ENCODE measurements at places on chromosomes 2 and 18.

- DNase-seq: no peak
These were observed 32.2 kb upstream of the SPRED2 start for GRCh38 chr2:65464604-65465003.

DNA sequence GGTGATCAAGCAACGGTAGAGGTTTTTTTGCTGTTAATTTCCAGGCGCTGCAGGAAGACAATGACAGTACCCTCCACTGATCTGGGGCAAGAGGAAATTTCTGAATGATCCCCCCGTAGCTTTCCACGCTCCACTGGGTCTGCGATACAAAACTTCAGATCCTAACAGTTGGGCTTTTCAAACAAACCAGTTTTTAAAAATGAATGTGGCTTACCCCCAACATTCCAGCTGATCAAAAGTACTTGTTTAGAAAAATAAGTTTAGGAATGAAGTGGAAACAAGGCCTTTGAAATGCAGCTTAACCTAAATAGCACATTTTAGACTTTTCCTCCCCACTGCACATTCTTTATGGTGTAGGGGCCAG, 5.7 kb downstream of the ZFP36L2 start:
- no peak for DNase-seq

GRCh38 chr2:19864381-19864780, 37.4 kb downstream of the TTC32 start:
- DNase-seq: no peak

GRCh38 chr2:222341331-222341730, 42.5 kb upstream of the PAX3 start:
- no peak for DNase-seq

DNA sequence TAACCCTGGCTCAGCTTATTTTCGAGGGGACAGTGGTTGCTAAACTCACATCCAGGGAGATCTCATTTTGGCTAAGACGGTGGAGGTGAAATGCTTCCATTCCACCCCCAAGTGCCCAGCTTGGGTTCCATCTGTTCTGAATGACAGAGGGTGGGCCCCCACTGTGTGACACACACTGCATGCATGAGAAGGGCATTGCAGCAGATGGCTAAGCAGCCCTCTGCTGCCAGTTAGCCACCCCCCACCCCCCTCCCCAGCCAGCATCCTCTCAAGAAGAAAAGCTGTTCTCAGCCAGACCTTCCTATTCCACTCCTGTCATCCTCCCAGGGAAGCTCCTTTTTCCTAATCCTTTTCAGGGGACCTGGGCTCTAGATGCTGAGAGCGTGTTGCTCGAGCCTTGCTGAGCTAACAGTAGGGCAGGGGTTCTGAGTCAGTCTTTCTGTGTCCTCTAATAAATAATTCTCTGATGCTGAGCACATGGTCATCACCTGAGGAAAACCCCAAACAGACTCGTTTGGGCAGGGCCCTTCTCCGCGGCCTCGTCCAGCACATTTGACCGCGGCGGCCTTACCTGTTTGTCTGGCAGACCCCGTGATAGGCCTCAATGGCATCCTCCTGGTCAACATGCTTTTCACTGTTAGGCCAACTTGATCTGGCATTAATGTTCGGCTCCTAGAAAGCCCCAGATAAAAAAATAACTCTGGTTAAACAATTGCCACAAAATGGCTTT, 49.5 kb upstream of the ACAA2 start:
- no peak for DNase-seq

GRCh38 chr2:218271487-218271797, 1.1 kb downstream of the PNKD start:
- no peak for DNase-seq

GRCh38 chr18:50992351-50992762, 24.5 kb downstream of the ELAC1 start:
- no peak for DNase-seq

DNA sequence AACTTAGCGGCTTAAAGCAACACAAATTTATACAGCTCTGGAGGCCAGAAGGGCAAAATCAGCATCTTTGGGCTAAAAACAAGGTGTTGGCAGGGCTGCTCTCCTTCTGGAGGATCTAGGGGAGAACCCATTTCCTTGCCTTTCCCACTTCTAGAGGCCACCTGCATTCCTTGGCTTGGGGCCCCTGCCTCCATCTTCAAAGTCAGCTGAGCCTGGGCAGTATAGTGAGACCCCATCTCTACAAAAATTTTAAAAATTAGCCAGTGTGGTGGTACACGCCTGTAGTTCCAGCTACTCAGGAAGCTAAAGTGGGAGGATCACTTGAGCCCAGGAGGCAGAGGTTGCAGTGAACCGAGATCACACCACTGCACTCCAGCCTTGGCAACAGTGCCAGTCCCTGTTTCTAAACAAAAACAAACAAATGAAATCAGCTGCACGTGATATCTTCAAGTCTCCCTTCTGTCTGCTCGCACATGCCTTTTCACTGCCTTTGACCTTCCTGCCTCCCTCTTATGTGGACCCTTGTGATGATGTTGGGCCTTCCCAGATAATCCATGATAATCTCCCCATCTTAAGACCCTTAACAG, 200.6 kb downstream of the ZFP36L2 start:
- DNase-seq: no peak

DNA sequence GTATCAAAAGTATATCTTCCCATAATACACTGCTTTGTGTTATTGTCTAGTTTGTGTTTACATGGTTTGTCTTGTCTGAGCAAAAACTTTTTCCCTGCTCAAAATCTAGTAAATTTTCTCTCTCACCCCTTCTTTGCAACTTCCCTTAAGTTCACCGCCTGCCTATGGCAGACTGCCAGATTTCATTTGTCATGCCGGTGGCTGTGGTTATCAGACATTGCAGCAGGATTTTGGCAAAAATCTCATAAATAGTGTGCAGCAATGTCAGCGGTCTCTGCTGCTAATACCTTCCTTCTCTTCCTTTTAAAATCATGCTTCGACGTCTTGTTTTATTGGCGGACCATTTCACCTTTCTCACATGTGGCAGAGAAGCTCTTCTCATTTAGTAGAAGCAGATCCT, 45.6 kb upstream of the TMEM178A start:
- DNase-seq: no peak

DNA sequence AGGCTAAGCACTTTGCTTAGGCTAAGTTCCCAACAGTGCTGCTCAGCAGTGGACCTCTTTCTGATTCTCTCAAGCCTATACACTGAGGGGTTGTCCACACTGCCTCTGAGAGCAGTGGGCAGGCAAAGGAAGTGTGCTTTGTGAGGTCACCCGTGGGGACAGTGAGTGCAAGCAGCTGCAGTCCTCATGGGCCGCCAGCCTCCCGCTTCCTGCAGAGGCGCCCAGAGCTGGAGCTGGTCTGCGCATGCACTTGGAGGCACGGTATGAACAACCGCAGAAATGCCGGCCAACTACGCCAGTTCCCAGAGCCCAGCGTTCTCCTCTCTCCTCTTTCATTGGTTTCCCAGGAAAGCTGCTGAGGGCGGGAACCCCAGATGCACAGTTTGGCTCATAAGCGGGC, 149.5 kb upstream of the DLX2 start:
- no peak for DNase-seq

DNA sequence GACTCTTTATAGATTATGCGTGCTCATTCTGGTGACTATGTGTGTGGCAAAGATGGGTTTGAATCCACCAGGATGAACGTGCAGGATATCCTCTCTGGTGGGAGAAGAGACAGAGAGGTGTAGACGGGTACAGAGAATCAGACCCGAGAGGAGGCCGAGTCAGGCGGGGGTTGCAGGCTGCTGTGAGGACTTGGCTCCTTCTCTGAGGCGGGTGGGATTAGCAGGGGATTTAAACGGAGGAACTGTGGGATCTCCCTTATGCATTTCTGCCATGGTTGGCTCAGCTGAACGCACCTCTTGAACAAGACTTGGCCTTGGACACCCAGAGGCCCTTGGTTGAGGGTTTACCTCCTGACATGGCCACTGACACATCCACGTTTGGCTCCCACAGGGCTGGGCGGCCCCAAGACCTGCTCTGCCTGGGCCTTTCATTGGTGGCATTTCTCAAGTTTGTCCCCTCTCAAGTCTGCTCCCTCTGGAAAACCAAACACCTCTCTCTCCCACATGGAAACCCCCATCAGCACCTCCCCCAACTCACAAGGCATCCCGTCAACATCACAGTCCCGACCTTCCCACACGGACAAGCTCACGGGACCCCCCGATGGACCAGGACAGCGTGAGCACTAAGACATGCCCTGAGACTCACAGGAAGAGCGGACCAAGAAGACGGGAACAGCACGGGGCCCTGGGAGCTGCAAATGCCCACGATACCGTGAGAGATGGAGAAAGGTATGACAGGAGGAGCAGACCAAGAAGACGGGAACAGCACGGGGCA, 158.3 kb downstream of the RTP5 start:
- DNase-seq: no peak

GRCh38 chr2:166334805-166335204, 40.9 kb downstream of the SCN9A start:
- no peak for DNase-seq

DNA sequence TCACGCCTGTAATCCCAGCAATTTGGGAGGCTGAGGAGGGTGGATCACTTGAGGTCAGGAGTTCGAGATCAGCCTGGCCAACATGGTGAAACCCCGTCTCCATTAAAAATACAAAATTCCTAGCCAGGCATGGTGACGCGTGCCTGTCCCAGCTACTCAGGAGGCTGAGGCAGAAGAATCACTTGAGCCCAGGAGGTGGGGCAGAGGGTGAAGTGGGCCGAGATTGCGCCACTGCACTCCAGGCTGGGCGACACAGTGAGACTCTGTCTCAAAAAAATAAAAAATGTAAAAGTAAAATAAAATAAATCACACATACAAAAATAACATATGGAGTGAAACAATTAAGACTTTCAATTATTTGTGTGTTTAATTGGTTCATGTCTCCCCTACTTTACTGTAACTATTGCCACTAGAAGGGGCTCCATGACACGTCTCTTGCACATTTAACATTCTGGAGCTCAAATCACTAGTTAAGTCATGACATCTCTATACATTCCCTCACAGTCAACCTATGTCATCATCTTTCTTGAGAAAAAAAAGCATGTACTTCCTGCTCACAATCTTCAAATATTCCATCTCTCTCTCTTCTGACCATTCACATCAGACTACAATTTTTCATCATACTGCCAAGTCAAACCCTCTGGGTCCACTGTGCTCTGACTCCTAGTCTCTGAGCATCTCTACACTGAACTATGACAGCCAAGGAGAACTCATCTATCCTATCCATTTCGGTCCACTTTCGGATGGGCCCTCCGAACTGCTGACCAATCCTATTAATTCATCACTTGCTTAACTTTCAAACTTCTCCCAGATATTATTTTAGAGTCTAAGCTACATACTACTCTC, 6.7 kb downstream of the GFPT1 start:
- DNase-seq: no peak

GRCh38 chr2:28359222-28360057, 33.2 kb upstream of the FOSL2 start:
- DNase-seq: peak; percentile 67

- no peak for DNase-seq
These were observed 177.7 kb upstream of the GULP1 start for GRCh38 chr2:188114014-188114413.

DNA sequence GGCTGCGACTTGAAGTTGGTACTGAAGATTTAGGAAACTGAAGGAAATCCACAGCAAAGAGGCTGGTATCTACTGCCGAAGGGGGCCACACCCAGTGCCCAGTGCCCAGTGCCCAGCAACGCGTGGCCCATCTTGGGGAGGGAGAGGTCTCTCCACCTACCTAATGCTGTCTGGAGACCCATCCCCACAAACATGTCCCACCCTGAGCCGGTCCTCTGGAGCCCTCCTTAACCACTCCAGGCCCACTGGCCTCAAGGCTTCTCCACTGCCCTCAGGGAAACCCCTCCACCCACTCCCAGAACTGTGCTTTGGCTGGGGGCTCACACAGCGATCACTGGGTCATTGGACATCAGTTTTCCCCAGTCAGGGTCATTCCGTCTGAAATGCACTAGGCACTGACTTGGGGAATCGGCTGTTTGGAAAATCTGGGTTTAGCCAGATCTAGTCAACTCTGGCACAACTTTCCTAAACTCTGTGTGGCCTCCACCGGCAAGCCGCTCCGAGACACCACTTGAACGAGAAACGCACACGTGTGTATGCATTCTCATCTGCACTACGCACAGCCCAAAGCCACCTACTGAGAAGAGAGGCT, 20.1 kb downstream of the GPR55 start:
- DNase-seq: no peak

DNA sequence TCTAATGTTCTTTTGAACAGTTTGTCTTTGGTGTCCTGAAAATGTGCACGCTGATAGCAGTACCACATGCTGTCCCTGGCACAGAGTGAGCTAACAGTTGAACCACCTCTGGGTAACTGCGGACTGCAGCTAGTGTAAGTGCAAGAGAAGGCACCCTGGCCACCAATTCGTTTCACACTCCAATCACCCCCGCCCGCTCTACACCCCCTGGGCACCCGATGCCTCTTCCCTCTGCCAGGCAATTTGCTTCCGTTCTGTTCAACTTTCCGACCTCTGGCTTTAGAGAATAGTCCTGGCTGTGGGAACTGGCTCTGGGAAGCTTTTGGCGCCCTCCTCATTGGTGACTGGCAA, 1.4 kb downstream of the DOCK10 start:
- DNase-seq: no peak

DNA sequence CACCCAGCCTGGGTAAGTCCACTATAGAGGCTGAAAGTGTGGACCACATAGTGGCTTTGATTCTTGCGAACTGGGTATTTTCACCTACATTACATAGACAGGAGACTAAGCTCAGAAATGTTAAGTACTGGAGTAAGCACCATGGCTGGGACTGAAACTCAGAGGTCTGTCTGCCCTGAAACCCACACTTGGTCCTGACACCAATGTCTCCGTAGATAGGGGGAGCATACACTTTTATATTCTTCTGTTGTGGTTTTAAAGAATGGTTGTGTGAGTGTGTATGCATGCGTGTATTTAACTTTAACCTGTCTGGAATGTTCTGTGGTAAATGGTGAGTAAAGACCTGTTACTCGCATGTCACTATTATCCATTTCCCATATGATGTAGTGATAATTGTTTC, 10.3 kb upstream of the NPPC start:
- DNase-seq: no peak

DNA sequence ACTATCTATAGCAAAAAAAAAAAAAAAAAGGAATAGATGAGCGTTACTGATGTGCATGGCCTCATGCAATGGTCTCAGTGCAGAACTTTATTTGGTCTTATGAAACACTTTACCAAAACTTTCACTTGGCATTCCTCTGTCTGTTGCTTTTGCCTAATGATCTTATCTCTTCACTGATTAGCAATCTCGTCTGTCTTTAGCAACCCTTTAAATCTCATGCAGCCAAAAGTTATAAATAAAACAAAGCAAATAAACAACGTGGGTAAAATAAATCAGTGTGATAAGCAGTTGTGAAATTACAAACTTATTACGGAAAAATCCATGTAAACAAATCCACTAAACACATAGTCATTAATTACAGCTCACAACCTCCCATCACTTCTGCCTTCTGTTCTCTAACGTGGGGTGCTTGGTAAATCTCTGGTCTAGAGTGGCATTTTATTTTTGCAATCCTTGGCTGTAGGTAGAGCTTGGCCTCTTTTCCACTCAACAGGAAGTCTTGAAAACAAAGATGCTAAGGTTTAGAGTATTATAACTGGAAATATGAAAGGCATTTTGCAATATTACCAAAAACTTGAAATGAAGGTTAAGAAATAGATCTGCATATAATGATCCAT, 288.0 kb downstream of the AFF3 start:
- no peak for DNase-seq

GRCh38 chr2:142415461-142415860, 284.6 kb upstream of the LRP1B start:
- DNase-seq: no peak

All from stimulated activated CD8-positive, alpha-beta memory T cell treated with anti-CD3 and anti-CD28 coated beads, Interleukin-4, amount 100 ng/mL, for 4 hours (primary cell).